ENCODE measurements at places on chromosomes 6 and 20. TPM values are rescaled to one million over a fixed set of nuclear protein-coding genes. Genes with fewer than 3 reads are reported as not detected.
A peak's percentile ranks its signal among the peaks of the same experiment; 100 is the strongest.

Gene SAMD5
- total RNA-seq = 1.6 TPM

Gene ZNF292
- total RNA-seq = 39.1 TPM

GRCh38 chr6:139135578-139136545, 982 bp downstream of the HECA start:
- peak; percentile 77 for DNase-seq

Gene LST1
- total RNA-seq = 16.0 TPM

DNA sequence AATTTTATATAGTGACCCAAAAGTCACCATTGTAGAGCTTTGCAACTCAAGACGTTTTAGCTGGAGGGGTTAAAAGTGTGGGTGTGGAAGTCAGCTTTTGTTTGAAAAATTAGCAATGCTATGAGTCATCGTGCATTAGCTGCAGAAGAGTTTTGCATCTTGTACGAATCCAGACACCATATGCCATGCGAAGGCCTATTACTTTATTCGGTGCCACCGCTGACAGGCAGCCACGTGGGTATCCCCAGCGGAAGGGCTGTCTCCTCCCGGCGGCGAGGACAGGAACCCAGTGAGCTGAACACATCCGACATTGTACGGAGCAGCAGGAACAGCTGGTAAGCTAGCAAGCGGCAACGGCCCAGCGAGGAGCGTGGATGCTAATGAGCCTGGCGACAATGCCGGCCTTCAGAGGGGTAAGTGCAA, 84.4 kb downstream of the INSM1 start:
- DNase-seq = peak; percentile 54

Gene TGM3
- not detected for total RNA-seq

Gene THEMIS
- total RNA-seq = 0.97 TPM

Gene PGBD1
- total RNA-seq = 2.7 TPM

GRCh38 chr6:106152952-106153351, 66.8 kb downstream of the PRDM1 start:
- no peak for DNase-seq

DNA sequence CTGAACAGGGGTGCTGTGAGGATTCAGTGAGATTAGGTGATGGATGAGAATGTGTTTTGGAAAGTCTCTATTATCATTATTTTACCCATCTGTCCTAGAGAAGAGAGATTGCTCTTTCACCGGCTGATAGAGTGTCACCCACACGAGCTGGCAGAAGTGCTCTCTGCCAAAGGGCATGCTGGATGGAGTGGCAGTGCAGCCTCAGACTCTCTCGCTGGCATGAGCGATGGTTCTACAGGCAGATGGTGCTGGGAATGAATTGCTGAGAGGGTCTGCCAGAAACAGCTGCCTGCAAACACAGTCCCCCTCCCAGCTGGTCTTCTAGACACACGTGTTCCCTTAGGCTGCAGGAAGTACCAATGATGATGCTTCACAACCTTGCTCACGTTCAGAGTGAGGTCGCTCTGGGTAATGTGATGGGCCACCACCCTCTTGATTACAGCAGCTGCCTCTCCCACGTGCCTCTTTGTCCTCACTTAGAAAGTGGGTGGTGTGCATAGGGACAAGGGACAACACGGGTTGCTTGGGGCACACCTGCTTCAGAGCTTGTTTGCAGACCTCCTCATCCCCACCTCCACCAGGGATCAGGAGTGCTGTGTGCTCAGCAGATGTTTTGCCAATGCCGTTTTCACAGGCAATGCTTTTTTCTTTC, 84.7 kb downstream of the FOXA2 start:
- no peak for DNase-seq

DNA sequence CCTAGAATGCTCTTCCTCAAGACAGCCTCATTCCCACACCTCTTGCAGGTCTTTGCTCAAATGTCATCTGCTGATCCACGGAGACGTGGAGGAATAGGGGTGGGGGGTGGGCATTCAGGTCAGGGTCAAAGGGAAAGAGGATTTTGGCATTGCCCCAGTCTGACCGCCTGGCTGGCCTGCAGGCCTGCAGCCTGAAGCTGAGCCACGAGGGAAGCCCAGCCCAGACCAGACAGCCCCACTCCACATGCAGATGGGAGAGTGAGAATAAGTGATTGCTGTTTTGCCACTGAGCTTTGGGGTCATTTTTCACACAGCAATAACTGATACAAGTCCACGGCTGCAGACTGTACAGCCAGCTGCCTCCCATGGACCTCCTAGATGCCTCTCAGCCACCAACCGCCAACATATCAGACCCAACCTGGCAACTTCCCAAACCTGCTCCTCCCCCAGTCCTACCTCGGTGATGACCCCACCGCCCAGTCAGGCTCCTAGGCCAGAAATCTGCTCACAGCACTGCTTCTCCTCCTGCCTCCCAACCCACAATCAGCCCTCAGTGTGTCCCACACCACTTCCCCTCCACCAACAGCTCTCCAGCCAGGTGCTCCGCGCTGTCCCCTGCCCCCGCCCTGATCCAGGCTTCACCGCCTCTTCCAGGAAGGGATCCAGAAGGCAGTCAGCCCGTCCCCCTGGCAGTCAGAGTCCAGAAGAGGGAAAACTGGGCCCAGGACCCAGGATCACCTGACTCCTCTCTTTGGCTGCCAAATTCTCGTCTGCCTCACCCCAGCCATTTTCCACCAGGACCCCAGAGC, 14.0 kb downstream of the KIAA1755 start:
- DNase-seq = no peak

- peak; percentile 60 for DNase-seq
These were observed at the start of gene SLC18B1 for GRCh38 chr6:132797951-132798868. Gene SLC18B1 (minus strand): TSS chr6:132798637. CDS start chr6:132798456, 181 bp downstream.

Gene ECT2L
- total RNA-seq = 0.62 TPM

- DNase-seq = peak; percentile 44
These were observed 79.4 kb upstream of the SCAF8 start for GRCh38 chr6:154653853-154654252.

DNA sequence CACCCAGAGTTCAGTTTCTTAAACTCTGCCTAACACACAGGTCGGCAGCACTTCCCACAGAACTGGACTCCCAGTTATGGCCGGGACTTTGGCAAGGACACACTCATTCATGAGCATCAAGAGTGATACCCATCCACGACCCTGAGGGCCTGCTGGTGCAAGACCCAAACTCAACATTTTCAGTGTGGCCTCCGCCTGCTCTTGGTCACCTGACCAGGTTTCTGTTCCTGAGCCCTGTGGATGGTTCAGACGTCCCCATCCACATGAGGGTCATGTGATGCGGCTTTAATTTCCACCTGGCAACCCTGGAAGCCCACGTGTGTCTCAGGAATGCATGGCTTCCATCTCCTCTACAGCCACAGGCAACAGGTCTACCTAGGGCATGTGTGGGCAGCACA, 245.3 kb downstream of the DLL1 start:
- no peak for DNase-seq

Gene HNF4A
- not detected for total RNA-seq

GRCh38 chr20:50036703-50037102, 53.9 kb downstream of the SNAI1 start:
- DNase-seq = no peak

GRCh38 chr6:75430631-75431325, 62.8 kb downstream of the FILIP1 start:
- DNase-seq = no peak

DNA sequence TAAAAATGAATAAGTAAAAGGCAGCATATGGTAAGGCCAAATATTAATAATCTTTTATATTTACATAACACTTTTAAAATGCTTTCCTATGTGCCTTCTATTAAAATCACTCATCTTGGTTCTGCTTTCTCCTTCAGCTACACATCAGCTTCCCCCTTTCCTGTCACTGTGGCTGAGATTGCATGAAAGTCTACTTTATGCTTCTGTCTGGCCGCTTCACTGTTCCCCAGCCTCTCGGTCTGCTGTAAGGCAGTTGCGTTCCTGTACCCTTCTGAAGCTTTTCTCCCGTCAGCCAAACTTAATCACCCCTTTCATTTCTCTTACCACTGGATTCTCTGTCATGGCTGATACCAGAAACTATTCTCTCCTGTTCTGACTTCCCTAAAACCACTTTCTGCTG, 34.6 kb downstream of the SOX4 start:
- DNase-seq = no peak

- peak; percentile 38 for DNase-seq
These were observed 134.8 kb upstream of the FOXA2 start for GRCh38 chr20:22719167-22719591.

Gene BCAS1
- not detected for total RNA-seq

Gene CASS4
- 0.80 TPM for total RNA-seq

GRCh38 chr6:25388776-25389175, 109.6 kb downstream of the CARMIL1 start:
- no peak for DNase-seq

DNA sequence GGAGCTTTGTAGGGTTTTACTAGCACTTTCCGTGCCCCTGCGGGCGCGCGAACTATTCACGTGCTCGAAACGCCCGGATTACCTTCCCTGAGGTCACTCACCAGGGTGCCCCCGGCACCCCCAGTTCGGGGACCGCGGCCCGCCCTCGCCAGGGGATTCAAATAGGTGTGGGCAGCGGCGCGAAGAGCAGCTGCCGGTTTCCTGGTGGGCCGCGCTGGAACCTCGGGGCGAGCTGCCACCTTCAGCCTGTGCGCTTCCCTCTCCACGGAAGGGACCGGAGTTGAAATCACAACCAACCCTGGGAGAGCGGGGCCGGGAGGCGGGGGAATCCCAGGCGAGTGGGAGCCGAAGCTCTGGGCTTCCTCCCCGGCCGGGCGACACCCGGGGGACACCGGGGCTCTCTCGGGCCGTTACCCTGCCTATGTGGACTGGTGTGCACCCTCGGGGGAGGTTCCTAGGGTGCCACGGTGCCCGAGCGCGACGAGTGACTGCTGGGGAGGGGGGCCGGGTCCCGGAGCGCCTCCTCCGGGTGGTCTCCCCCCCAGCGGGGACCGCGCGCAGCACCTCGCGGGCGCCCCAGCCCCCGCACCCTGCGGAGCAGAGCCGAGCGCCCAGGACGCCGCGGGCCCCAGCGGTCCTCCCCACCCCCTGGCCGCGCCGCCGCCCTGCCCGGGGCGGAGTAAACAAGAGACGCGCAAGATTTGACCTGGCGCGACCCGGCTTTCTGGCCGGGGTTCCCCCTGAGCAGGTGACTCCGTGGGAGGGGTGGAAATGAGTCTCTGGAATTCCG, 2.1 kb upstream of the HIVEP2 start:
- DNase-seq = peak; percentile 87

Gene ETV7
- total RNA-seq = 0.47 TPM

DNA sequence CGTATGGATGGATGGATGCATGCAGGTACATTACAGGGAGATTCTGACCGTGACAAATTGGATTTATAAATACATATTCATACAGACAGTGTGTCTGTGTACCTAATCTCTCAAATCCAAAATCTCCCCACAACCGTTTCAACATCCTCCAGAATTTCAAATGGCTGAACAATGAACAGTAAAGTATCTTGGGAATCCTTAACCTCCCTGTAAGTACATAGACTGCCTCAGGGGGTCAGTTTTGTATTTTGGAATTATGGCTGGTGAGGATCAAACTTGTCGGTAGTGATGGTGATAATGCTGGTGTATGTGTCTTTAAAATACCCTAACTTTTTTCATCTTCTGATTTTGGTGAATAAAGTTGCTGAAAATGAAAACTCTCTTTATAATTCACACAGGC, 246.2 kb downstream of the FOXC1 start:
- DNase-seq = no peak

DNA sequence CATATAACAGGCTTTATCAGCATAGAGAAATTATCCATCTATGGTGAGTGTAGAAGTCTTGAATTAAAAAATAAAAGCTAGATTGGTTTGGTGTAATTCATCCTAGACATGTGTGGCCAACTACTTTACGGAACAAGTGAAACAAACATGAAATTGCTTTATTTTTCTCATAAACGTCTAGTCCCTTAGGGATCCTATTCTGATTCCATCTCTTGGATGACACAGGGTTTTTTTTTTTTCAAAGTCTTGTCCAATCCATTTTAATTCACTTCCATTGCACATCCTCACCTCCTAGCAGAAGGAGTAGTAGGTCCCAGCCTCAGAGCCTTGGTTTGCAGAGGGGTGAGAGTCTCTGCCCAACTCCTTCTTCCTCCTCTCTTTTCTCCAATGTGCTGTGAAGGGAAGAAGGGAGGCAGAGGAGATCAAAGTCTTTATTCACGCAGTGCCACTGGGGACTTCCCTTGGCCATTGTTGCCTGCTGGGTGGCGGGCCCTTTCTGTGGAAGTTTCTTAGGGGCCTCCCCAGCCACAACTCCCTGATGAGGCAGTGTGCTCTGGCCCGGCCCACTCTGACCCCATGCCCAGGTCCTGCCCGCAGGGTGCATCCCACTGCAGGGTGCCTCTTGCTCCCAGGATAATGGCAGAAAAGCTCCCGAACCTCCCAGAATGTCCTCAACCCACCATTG, 104.4 kb upstream of the SNX9 start:
- no peak for DNase-seq

Gene SPDEF
- not detected for total RNA-seq

DNA sequence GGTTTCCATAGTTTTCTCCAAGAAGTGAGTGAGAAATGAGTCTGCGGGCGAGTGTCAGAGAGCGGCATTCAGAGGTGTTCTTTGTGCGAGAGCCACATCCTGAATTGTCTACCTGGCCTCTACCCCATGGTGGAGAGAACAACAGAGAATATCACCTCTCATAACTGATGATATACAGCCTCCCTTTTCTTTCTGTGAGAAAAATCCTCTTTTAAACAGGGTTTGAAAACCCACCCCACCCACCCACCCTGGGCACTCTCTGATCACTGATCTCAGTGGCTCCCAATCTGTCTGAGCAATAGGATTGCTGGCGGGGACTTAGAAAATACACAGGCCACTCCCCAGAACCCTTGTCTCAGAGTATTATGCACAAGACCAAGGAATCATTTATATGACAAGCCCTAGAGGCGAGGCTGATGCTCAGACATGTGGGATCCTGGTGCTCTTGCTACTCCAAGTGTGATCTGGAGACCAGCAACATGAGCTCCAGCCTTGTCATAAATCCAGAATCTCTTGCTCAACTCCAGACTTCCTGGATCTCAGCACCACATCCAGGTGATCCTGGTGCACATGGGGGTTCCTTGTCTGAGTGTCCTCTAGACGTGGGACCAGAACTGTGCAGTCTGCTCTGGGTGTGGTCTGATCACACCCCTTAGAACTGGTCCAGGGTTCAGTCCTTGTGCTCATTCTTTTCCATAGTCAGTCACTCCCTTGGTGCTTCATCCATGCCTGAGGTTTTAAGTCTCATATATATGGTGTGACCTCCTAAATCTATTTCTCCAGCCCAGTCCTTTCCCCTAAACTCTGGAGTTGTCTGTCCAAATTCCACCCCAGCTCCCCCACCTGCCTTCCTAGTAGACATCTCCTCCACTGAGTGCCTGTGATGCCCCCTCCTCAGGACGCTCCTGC, 5.3 kb downstream of the HLA-B start:
- no peak for DNase-seq

DNA sequence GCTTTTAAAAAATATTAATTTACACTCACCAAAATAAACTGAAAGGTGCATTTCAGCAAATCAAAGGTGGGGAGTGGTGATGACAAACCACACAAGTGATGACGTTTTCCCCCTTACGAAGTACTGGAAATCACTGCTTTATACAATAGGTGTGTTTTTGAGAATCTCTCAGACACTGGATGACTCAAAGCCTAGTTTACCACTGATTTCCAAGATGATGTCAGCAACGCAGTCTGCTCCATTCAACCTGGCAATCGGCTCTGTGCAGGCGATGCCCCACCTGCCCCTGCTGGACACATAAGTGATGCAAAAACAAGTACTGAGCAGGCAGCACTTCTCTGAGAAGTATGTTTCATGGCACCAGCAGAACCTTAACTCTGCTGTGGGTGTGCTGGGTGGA, 114.4 kb downstream of the SOD2 start:
- DNase-seq = no peak
